CD8-positive, alpha-beta T cell (primary cell): ENCODE measurements at places on chromosomes 5 and 9.

DNA sequence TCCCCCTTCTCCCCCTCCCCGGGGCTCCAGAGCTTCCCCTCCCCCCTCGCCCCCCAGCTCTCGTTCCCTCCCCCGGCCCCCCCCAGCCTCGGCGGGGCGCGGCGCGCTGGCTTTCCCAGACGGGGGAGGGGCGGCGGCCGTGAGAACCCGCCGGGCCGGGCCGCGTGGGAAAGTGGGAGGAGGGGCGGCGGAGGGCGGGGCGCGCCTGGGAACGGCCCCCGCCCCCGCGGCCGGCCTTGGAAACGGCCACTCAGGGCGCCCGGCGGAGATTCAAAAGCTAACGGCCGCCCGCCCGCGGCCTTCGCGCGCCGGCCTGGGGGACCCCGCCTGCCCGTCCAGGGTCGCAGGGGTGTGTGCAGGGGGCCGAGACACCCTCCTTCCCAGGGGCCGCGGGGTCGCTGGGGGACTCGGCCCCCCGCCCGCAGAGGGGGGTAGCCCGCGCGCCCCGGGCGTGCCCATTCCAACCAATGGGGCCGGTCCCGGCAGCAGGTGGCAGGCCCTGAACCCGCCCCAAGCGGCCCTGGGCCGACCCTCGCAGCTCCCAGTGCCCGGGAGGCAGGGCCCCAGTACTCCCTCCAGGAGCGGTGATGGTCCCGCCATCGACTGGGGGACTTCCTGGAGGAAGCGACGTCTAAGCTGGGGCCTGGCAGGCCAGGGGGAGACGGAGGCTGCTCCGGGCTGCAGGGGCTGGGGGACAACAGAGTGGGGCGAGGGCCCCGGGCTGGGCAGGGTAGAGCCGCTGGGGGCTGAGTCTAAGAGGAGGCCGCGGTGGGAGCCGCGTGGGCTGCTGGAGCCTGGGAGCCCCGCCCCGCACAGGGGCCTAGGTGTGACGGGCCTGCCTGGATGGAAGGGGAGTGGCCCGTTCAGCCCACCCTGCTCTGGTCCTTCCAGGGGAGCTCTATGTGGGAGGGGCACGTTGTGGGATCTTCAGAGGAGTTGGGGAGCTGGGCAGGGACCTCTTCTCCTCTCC lies 14.2 kb upstream of the NRARP start:
- DNase-seq, result no peak

DNA sequence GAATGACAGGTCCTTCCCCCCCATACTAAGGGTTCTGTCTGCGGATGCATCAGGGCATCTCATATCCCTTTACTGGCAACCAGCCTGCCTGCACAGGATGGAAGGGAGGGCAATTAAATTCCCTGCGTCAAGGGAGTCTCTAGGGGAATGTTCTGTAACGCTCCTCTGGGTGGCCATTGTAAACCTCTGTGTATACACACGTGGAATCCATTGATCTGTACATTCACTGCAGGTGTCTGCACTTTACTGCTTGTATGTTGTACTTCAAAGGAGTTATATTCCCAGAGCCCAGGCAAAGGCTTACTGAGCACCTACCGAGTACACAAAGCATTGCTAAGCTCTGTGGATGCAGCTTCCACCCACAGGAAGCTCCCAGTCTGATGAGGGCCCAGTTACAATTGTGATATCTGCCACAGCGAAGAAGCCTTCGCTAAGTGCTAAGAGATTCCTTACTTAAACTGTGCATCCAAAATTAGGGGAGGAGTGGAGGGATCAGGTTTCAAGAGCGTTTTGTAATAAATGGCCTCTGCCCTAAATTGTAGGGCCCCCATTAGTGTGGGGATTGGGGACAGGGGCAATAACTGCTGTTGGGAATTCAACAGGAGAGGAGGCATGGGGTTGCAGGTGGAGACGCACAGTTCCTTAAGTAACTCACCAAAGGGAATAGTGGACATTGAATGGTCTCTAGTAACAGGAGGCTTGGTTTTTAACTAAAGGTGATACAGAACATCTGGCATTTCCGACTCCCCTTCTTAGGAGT lies 1.5 kb upstream of the RETREG1 start:
- DNase-seq, result no peak

- no peak for DNase-seq
Observed at GRCh38 chr5:57887851-57888621, 405.4 kb upstream of the ACTBL2 start.

- DNase-seq, result no peak
Observed at GRCh38 chr9:71740199-71740598, 28.1 kb downstream of the CEMIP2 start.

DNA sequence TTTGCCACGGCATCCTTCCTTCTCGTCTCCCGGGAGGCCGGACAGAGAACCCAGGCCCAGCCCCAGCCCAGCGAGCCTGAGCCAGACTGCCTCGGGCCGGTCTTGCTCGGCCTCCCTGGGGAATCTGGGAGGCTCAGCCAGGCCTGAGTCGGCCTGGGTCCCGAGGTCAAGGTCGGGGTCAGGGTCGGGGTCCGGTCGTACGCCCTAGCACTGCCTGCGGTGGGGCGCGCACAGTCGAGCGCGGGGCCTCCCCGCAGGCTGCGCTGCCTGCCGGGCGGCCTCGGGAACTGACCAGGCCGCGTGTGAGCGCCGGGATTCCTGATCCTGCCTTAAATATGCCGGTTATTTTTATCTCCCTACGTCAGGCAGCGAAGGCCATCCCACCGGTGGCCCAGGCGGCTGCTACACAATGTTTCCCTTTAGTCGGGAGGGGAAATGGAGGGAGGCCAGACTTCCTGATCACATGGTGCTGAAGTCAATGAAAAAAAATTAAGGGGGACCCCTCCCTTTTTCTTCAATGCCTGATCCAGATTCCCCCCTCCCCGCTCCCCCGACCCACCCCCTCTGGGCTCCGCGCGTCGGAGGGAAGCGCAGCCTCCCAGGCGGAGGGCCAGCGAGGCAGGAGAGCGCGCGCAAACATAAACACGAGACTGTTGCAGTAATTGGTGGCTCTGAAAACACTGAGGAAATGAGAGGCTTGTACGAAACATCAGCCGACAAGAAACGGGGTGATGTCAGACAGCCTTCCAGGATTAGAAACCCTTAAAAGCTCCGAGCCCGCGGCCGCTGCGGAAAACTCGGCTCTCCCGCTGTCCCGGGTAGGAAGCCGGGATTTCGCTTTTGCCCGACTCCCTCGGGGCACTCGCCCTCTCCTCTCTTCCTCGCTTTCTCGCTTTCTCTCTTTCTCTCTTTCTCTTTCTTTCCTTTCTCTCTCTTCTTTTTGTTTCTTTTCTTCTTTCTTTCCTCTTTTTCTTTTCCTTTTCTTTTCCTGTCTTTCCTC lies 148.2 kb upstream of the KLF4 start:
- DNase-seq, result no peak

DNA sequence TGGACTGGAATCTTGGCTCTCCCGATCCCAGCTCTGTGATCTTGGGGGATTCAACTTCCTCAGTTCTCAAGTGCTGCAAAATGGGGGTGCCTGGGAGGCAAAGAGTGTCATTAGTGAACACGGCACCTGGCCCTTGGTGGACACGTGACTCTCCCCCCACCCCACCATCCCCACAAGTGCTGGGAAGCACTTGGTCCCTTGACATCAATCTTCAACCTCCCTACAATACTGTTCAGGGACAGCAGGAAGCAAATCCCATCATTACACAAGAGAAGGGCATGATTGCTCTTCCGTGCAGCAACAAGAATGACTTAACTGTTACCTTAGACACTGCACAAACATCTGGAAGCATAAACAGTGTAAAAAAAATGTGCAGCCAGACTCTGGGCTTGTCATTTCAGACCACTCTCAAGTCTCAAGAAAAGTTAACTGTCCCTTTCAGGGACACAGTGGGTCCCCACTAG lies 61.4 kb downstream of the PSMB7 start:
- no peak for DNase-seq

DNA sequence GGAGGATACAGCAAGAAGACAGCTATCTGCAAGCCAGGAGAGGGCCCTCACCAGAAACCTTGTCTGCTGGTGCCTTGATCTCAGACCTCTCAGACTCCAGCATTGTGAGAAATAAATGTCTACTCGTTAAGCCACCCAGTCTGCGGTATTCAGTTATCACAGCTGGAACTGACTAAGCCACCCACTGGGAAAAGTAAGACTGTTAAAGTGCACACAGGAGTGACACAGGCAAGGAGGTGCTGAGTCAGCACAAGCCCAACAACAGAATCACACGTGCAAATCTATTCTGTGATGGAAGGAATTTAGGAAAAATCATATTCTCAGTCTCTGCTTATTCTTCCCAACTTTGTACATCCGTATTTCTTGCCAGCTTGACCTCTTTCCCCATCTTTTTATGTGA lies 200.0 kb downstream of the NR2F1-AS1 start:
- DNase-seq, result no peak

- no peak for DNase-seq
Observed at GRCh38 chr9:92310562-92310961, 14.6 kb downstream of the NOL8 start.

GRCh38 chr9:15426019-15426418 lies 3.3 kb downstream of the SNAPC3 start:
- no peak for DNase-seq

DNA sequence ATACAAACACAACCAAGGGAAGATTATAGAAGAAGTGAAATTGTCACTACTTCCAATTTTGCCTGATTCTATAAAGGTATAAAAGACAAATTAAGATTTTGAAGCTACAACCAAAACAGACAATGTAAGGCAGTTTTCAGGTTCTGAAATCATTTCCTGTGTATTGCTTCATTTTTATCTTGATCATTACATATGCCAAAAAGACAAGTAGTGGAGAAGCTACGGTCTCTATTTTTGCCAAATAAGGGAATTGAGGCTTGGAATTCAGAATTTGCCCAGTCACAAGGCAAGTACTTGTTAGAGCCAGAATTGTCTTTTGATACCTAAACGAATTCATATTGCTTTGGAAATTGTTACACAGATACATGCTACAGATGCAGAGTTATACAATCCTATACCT lies 20.6 kb downstream of the EDIL3 start:
- DNase-seq, result no peak

DNA sequence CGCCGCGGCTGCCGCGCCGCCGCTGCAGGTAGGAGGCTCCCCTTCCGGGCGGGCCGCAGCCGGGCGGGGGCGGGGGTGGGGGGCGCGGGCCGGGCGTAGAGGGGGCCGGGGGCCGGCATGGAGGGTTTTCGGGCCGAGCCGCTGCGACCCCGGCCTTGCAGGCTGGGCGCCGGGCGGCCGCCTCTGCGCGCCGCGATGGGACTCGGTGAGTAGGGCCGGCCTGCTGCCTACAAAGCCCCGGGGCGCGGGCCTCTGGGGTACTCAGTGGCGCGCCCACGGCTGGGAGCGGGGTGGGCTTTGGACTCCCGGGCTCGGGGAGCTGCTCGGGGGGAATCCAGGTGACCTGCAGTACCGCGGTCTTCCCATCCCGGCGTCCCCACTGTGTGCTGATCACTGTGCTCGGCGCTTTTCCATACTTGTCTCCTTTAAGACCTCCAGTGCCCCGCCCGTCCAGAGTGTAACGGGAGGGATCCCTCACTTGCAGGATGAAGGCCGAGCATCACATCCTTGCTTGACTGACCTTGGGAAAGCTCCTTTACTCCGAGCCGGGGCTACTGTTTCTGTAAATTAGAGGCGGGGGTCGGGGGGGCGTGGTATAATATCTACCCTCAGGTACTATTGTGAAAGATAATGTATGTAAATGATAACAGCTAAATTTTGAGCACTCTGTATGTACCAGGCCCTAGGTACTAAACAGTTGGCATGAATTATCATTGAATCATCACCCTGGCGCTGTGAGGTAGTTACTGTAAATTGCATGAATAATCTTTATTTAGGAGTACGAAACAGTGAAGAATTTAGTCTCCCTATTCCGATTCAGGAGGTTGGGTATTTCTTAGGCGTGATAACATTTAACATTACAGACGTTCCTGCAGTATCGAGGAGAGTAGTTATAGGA lies 672 bp downstream of the MSANTD3 start:
- peak; percentile 15 for DNase-seq

DNA sequence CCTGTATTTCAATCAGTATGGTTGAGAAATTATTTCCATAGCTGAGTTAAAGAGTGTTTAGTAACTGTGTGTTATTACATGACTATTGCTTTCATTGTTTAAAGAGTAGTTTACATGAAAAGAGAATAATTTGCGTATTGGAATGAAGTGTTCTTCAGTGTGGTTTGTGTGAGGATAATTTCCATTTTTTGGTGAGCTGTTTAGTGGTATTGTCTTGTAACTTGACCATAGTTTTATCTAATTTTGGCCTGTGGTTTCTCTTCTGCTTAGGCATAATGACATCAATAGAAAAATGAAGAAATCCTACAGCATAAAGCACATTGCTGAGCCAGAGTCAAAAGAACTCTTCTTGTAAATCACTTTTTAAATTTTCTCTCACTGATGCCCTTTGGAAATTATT lies 151.2 kb downstream of the SNCAIP start:
- DNase-seq, result no peak

GRCh38 chr9:123097430-123098095 lies 64.1 kb downstream of the GPR21 start:
- no peak for DNase-seq

- DNase-seq, result no peak
Observed at GRCh38 chr5:36651761-36652685, 45.6 kb downstream of the SLC1A3 start.

DNA sequence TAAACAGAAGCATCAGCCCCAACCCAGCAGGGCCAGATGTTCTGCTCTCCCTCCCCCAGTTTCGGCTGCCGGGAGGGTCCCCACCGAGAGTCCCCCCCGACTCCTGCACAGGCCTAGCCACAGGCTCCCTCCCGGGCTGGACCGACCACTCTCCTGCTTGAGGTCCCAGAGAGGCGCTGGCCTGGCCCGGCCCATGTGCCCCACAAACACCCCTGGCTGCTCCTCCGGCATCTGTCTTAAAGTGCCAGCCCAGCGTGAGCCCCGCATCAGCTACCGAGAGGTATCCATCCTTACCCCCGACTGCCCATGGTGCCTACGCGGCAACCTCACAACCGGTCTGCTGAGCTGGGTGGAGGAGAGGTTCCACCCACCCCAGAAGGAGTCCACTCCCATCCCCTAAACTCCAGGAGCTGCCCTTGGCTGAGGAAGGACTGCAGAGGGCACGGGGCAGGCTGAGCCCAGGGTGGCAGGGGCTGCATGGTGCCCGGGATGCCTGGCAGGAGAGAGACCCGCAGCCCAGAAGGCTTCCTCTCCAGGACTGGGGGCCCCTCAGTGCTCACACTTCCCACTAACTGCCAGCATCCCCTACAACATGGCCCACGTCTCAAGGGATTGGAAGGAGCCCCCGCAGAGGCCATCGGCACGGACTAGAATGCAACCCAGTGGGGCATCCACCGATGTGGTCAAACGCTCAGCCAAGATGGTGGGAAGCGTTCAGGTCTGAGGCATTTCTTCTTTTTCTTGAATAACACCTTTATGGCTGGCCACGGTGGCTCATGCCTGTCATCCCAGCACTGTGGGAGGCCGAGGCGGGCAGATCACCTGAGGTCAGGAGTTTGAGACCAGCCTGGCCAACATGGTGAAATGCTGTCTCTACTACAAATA lies 15.6 kb upstream of the EGFL7 start:
- no peak for DNase-seq
